ENCODE measurements at places on chromosomes 7 and 10. TPM values are rescaled to one million over a fixed set of nuclear protein-coding genes. Genes with fewer than 3 reads are reported as not detected.

Gene ITPRID1
- total RNA-seq = not detected

GRCh38 chr10:117530791-117531190, 11.8 kb upstream of the EMX2 start:
- no peak overlapping the region for H3K4me3 ChIP-seq
- no peak for DNase-seq
- H3K27me3 ChIP-seq = peaks cover 44% of the 10 kb centered on the region
- H3K36me3 ChIP-seq = no peaks in the 10 kb centered on the region

DNA sequence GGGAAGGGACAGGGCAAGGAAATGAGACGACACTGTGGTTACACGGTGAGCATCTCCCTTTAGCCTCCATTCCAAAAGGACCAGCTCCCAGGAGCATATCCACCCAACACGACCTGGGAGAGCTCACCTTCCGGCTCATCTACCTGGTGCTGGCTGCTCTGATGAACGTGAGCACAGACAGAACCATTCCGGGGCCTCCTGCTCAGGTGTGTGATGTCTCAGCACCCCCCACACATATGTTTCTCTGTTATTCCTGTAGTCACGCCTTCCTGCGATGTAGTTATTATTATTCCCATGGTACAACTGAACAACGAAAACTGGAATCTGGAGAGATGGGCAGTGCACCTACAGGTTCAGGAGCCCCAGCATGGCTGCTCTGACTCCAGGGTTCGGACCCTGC, 20.5 kb upstream of the GPR26 start:
- peaks cover 11% of the 10 kb centered on the region for H3K27me3 ChIP-seq
- no peak for DNase-seq
- no peaks in the 10 kb centered on the region for H3K36me3 ChIP-seq
- H3K4me1 ChIP-seq = peaks cover 12% of the 10 kb centered on the region
- no peak overlapping the region for H3K4me3 ChIP-seq

- H3K4me1 ChIP-seq = no peaks in the 10 kb centered on the region
- no peak overlapping the region for H3K27ac ChIP-seq
- no peak overlapping the region for H3K4me3 ChIP-seq
- no peaks in the 10 kb centered on the region for H3K27me3 ChIP-seq
- DNase-seq = no peak
- H3K36me3 ChIP-seq = peaks cover 28% of the 10 kb centered on the region
Measured at GRCh38 chr7:115593111-115593510, 437.5 kb downstream of the TFEC start.
